Activated naive CD8-positive, alpha-beta T cell treated with anti-CD3 and anti-CD28 coated beads, Interleukin-2, amount 50 U/mL, for 16 hours (primary cell): ENCODE measurements at places on chromosomes 1 and 21.
A peak's percentile ranks its signal among the peaks of the same experiment; 100 is the strongest.

- DNase-seq: no peak
Observed at GRCh38 chr1:36572142-36572715, 89.5 kb upstream of the CSF3R start.

- DNase-seq: no peak
Observed at GRCh38 chr1:200075522-200075921, 48.0 kb downstream of the NR5A2 start.

DNA sequence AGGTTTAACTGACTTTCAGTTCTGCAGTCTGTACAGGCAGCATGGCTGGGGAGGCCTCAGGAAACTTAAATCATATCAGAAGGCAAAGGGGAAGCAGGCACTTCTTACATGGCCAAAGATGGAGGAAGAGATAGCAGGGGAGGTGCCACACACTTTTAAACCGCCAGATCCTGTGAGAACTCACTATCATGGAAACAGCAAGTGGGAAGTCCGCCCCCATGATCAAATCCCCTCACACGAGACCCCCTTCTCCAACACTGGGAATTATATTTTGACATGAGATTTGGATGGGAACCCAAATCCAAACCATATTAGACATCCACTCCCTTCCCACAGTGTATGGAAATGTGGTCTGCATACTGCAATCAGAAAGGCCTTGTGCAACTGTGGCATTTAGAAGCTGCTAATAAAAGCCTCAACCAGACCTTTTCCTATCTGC, 148.2 kb downstream of the FCRL5 start:
- DNase-seq: no peak

DNA sequence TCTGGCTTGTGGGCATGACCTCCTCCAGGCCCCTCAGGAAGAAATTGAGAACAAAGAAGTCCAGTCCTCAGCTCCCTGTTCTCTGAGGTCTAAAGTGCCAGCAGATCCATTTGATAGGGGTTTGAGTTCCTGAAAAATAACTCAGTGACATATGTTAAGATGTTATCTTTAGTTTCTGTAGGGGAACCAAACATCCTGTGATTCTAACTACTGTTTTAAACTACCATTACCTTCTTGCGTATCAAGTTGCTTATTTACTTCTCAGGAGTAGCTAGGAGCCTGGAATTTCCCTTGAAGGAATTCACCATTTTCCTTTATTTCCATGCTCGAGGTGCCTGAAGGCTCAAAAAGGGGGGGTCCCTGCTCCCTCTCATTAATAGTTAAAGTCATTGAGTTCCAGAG, 18.8 kb upstream of the LIN9 start:
- no peak for DNase-seq

GRCh38 chr1:29688471-29689365, 452.4 kb downstream of the PTPRU start:
- no peak for DNase-seq

GRCh38 chr1:220873087-220873486, 6.2 kb upstream of the HLX start:
- DNase-seq: no peak

GRCh38 chr1:227547310-227548118, 15.8 kb upstream of the ZNF678 start:
- no peak for DNase-seq

DNA sequence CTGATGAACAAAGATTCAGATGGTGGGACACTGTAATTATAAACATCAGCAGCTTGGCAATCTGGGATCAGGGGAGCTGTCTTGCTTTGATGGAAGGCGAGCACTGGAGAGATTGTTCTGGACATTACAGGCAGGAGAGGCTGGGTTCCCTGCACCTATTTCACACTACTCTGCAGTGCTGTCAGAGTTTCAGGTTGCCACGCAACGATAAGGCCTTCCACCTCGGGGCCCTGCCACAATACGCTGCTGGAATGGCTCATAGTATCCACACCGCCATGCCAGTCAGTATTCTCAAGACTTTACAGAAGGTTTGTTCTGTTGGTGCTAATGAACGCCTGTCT, 96.8 kb downstream of the GLIS1 start:
- no peak for DNase-seq

DNA sequence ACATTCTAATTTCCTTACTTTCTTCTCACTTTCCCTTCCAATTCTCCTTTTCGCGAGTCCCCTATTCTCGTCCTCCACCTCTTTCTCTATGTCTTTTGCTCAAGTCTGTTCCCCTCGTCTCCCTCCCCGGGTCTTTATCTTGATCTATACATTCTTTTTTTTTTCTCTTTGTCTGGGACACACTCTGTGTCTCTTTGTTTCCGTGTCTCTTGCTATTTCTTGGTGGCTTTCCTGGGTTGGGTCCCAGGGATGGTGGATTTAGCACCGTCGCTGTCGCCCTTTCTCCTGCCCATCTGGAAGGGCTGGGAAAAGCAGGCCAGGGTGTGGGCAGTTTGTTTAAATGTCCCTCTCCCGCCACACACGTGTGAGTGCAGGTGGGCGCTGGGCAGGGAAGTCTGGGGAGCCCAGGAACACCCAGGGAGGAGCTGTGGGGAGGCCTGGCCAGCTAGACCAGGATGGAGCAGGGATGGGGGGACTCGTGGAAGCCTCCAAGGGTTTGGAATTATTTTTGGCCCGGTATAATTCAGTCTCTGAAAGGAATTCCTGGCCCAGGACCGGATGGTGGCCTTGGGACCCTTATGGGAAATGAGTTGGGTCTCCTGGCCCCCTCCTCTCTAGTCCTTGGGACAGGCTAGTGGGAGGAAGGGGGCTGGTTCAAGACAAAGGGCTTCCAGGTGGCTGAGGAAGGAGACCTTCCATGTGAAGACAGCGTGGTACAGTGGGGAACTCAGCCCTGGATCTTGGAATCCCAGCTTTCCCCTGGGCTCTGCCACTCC, 9.5 kb upstream of the ID3 start:
- DNase-seq: no peak

DNA sequence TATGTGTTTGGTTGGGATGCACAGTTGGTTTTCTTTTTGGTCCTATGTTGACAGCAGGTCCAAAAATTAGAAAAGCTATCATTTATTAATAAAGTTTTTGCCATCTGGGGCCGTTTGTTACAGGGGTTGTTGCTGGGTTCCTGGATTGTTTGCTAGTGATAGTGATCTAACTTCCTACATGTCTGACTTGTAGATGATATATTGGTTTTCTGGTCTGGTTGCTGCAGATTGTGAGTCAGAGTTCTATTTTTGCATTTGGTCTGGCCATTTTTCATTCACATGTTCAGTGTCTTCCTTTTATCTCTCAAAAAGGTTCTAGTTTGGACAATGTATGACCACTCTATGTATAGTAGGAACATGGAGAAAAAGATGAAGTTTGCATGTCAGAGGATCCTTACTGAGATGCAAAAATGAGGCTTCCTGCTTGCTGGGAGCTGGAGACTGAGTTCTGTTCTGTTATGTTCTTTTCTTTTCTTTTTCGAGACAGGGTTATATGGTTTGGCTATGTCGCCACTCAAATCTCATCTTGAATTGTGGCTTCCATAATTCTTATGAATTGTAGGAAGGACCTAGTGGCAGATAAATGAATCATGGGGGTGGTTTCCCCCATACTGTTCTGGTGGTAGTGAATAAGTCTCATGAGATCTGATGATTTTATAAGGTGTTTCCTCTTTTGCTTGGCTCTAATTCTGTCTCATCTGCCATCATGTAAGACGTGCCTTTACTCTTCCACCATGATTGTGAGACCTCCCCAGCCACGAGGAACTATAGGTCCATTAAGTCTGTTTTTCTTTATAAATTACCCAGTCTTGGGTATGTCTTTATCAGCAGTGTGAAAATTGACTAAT, 4.2 kb upstream of the NVL start:
- no peak for DNase-seq

- no peak for DNase-seq
Observed at GRCh38 chr1:151790940-151791651, 796 bp upstream of the TDRKH start.

DNA sequence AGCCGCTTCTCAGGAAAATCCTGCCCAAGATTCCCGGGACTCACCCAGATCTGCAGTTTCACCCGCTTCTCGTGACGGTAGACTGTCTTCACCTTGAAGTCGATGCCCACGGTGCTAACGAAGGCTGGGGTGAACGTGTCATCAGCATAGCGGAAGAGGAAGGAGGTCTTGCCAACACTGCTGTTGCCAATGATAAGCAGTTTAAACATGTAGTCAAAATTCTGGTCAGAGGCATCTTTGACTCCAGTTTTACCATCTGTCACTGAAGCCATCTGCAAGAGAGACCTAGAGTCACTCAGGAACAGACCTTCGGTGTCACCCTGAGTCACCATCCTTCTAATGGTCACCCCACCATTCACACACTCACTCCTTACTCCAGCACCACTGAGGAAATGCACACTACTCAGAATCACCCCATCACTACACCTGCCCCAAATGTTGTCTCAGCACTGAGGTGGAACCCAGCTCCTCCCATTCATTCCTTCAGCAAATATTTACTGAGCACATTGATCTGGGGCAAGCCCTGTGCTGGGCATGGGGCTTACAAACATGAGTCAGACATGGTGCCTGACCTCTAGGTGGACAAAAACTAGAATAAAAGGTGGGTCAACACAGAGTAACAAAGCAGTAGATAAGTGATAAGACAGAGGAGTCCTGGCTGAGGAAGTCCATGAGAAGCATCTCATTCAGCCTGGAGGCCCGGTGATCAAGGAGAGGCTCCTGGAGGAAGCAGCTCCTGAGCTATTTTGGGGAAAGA, 13.5 kb downstream of the RAB3B start:
- no peak for DNase-seq

- DNase-seq: no peak
Observed at GRCh38 chr1:223423641-223424233, 30.5 kb downstream of the CCDC185 start.

GRCh38 chr1:117368116-117369108, 1.2 kb downstream of the MAN1A2 start:
- DNase-seq: no peak

- no peak for DNase-seq
Observed at GRCh38 chr1:231736464-231736863, 109.9 kb downstream of the DISC1 start.

DNA sequence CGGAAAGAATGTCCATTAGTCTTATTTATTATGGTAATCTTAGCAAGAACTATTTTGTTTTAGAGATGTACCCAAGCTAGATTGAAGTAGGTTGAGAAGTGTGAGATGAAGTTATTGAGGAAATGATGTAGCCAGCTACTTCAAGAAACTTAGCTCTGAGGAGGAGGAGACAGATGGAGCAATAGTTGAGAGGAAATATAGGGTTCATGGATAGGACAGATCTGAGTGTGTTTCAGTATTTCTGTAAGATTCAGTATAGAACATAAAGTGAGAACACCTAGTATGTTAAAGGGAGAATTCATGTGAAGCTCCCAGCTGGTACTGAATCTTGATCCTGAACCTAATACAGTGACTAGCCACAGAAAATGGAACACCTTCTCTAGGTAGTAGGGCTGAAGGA, 28.9 kb downstream of the TSNAX start:
- no peak for DNase-seq

- no peak for DNase-seq
Observed at GRCh38 chr1:245234217-245235081, 79.7 kb downstream of the KIF26B start.

GRCh38 chr1:158969166-158969565, 37.8 kb downstream of the PYHIN1 start:
- no peak for DNase-seq

DNA sequence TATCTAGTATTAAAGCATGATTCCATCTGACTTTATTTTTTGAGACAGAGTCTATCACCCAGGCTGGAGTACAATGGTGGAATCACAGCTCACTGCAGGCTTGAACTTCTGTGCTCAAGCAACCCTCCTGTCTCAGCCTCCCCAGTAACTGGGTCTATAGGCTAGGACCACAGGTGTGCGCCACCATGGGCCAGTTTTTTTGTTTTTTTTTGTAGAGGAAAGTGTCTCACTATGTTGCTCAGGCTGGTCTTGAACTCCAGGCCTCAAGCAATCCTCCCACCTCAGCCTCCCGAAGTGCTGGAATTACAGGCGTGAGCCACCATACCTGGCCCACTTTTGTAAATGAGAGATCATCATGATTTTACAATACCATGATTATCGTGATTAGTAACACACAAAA, 9.2 kb downstream of the PPP1R15B start:
- no peak for DNase-seq

DNA sequence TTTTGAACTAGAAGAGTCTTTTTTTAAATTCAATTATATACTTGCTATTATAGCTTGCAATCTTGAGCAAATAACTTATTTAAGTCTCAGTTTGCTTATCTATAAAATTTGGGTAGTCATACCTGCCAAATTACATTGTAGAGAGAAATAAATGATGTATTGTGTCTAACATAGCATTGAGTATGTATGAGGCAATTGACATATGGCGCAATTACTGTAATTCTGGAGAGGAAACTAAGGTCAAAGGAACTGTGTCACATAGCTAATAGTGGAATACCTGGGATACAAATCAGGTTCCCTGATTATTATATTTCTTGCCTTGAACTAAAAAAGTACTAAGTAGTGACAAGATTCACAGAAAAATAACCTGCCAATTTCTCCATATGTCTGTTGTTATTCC, 302.5 kb downstream of the PDE4B start:
- DNase-seq: no peak

- no peak for DNase-seq
Observed at GRCh38 chr1:34806396-34806795, 13.6 kb downstream of the GJA4 start.

- no peak for DNase-seq
Observed at GRCh38 chr21:39968010-39968409, 100.8 kb downstream of the PCP4 start.

GRCh38 chr1:198848649-198849048, 209.8 kb downstream of the PTPRC start:
- no peak for DNase-seq

DNA sequence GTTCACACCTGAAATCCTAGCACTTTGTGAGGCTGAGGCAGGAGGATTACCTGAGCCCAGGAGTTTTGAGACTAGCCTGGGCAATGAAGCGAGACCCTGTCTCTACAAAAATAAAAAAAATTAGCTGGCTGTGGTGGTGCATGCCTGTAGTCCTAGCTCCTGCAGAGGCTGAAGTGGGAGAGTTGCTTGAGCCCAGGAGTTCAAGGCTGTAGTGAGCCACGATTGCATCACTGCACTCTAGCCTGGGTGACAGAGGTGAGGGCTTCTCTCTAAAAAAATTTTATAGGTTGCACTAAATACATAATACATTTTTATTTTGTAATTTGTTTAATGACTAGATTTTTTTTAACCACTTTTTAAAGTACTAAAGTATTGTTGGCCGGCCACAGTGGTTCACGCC, 6.1 kb downstream of the PARK7 start:
- no peak for DNase-seq

GRCh38 chr21:45288441-45288841, 746 bp upstream of the POFUT2 start:
- no peak for DNase-seq

DNA sequence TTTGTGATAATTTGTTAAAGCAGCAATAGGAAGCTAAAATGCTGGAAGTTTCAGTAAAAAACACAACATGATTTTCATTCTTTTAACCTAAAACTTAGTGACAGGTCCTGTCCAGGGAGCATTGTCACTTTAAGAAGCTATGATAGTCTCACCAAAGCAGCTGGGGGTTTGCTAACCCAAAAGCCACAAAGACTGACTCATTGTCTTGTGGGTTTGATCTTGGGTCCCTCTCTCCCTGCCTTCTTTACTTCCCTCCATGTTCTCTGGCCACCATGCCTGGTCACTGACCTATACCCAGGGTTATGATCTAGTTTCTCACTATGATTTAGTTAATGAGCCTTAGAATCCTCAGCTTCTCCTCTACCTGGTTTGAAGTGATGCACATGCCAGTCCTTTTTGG, 213.5 kb upstream of the PTGFR start:
- DNase-seq: no peak

GRCh38 chr1:60894130-60894529, 188.2 kb upstream of the NFIA start:
- DNase-seq: no peak

GRCh38 chr21:45228171-45228641, 59.5 kb downstream of the POFUT2 start:
- peak; percentile 35 for DNase-seq
